Stimulated activated CD4-positive, alpha-beta T cell treated with anti-CD3 and anti-CD28 coated beads, Interleukin-4, amount 100 ng/mL, for 24 hours (primary cell): ENCODE measurements at places on chromosomes 16 and 17.

GRCh38 chr16:73697336-73697735, 599.3 kb upstream of the PSMD7 start:
- no peak for DNase-seq

GRCh38 chr16:10178080-10178479, 4.1 kb downstream of the GRIN2A start:
- no peak for DNase-seq

- no peak for DNase-seq
Measured at GRCh38 chr17:45649796-45650195, 134.3 kb upstream of the CRHR1 start.

DNA sequence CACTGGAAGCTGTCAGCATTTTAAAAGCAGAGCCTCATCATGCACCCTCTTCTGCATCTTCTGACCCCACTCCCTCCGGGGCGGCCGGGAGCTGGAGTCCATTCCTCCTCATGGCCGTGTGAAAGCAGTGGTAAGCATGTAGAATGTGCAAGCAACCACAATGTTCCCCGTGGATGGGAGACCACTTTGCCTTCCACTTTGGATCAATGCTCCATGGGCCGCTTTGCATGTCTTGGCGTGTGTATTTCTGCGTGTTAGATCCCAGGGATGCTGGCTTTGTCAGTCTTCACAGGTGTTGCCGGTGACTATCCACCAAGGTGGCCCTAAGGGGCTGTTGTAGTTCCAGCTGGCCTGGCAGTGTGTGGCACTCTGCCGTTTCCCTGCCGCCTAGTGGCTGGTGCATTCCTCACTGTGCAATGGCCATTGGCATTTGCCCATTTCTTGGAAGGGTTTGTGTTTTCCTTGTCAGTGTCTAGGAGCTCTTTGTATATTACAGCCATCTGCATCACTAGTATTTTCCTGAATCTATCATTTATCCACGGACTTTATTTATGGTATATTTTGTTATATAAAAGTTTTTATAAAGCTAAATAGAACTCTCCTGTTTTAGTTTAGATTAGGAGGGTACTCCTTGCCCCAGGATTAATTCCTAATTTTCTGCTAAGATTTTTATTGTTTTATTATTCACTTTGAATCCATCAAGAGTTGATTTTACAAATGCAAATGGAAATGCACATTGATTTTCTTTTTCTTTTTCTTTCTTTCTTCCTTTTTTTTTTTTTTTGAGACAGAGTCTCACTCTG, 5.8 kb upstream of the ALDH3A1 start:
- no peak for DNase-seq

- no peak for DNase-seq
Measured at GRCh38 chr17:70099884-70100283, 24.9 kb downstream of the KCNJ16 start.

GRCh38 chr17:30717291-30718098, 107.0 kb downstream of the CRLF3 start:
- DNase-seq = no peak

DNA sequence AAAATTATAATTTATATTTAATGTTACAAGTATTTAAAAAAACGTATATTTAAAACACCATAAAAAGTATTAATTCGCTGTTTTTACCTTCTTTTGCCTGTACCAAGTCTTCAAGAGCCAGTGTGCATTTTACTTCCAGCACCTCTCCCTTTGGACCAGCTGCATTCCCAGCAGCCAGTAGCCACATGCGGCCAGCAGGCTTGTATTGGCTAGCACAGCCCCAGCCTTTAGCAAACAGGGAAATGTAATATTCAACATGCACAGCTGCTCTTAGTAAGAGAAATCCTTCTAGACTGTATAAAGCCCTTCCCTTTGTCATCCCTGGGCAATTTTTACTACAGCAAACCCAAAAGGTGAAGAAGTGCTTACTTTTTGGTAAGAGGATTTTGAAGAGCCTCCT, 6.6 kb downstream of the DHODH start:
- DNase-seq = no peak
